ENCODE measurements at places on chromosomes 13 and 19.

- DNase-seq: no peak
Observed at GRCh38 chr13:99526549-99526948, 25.3 kb downstream of the TM9SF2 start.

GRCh38 chr13:110641055-110642015, 26.0 kb downstream of the NAXD start:
- DNase-seq: no peak

GRCh38 chr13:112113348-112113747, 46.4 kb downstream of the SOX1 start:
- no peak for DNase-seq

- no peak for DNase-seq
Observed at GRCh38 chr13:91406619-91407018, 8.2 kb downstream of the GPC5 start.

DNA sequence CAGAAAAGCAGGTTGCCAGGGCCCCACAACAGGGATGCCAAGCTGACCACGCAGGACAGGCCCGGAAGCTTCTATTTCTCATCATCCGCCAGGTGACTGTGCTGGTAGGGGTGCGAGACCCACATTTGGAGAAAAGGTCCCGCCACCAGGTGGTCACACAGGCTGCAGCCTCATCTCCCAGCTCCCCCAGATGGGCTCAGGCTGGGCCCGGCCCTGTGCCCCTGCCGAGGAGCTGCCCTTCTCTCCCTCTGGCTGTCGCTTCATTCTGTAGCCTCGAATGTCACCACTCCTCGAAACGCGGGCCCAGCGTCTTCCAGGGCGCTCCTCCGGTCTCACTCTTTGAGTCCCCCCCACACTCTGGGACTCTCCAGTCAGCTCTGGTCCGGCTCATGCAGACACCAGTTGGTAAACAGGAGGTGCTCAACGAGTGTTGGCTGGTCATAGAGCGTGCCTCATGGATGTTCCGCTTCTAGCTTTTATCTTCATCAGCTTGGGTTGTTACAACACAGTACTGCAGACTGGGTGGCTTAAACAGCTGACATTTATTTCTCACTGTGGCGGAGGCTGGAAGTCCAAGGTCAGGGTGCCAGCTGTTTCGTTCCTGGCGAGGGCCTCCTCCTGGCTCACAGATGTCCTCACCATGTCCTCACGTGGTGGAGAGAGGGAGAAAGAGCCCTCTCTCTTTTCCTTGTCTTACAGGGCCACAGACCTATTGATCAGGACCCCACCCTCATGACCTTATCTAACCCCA, 87.1 kb downstream of the TEX29 start:
- DNase-seq: no peak
